NCI-H1694 treated with DMSO at 0.1 percent for 48 hours (cell line): ENCODE measurements at places on chromosomes 12 and 14.

GRCh38 chr12:10851243-10851858, 2.1 kb upstream of the PRR4 start:
- DNase-seq, result no peak

GRCh38 chr12:118467641-118468305, 91.4 kb downstream of the SUDS3 start:
- DNase-seq, result no peak

- peak; percentile 85 for DNase-seq
Observed at GRCh38 chr14:67943947-67944346, 124.4 kb downstream of the RAD51B start.

- DNase-seq, result no peak
Observed at GRCh38 chr12:130969223-130969622, 15.5 kb downstream of the ADGRD1 start.

- no peak for DNase-seq
Observed at GRCh38 chr14:76848879-76849278, 22.7 kb downstream of the LRRC74A start.

- no peak for DNase-seq
Observed at GRCh38 chr14:75393794-75394193, 34.0 kb upstream of the JDP2 start.

DNA sequence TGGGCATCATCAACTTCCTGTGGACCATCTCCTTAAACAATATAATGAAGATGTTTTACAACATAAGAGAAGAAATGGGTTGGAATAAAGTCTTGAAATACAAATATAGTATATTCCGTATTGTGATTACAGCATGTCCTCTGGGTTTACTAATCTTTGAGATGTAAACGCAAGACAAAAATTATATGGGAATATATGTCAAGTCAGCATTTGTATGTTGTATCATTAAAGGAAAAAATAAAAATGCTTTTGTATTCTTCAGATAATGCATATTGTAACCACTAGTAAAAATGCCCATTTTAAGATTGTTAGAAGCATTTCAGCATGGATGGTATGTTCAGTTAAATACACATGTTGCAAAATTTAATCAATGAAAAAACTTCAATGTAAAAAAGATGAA, 893.3 kb downstream of the FLRT2 start:
- DNase-seq, result no peak

DNA sequence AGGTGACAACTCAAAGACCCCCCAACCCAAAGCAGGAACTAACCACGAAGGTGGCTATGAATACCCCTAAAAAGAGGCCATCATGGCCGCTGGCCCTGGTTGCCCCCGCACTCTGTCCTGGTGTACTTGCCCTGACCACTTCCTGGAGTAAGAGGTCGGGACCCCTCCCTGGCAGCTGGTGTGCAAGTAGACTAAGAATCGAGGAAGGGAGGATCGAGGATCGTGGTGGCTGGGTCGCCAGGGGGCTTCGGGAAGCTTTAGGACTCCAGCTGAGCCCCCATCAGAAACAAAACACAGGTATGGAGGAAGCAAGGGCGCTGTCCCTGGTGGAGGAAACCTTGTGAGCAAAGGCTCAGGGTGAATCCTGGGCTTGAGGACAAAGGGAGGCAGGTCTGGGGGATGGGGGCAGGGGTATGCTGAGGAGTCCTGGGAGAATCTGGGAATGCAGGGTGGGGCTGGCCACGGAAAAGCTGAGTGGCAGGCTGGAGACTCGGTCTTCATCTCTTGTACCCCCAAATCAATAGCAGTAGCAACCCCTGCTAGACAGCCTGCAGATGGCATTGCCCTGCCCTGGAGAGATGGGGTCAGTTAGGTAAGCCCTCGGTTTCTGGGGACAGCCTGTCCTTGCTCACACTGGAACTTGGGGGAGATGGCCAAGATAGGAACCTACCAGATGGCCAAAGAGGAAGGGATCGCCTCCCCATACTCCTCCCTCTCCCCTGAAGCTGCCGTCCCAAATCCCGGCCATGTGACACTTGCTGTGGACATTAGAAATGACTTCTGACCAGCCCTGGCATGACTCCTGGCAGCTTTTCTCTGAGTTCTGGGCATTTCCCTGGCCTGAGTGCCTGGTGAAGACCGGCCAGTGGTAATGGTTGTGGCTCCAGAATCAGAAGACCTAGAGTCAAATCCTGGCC, 45.3 kb upstream of the ESRRB start:
- no peak for DNase-seq

DNA sequence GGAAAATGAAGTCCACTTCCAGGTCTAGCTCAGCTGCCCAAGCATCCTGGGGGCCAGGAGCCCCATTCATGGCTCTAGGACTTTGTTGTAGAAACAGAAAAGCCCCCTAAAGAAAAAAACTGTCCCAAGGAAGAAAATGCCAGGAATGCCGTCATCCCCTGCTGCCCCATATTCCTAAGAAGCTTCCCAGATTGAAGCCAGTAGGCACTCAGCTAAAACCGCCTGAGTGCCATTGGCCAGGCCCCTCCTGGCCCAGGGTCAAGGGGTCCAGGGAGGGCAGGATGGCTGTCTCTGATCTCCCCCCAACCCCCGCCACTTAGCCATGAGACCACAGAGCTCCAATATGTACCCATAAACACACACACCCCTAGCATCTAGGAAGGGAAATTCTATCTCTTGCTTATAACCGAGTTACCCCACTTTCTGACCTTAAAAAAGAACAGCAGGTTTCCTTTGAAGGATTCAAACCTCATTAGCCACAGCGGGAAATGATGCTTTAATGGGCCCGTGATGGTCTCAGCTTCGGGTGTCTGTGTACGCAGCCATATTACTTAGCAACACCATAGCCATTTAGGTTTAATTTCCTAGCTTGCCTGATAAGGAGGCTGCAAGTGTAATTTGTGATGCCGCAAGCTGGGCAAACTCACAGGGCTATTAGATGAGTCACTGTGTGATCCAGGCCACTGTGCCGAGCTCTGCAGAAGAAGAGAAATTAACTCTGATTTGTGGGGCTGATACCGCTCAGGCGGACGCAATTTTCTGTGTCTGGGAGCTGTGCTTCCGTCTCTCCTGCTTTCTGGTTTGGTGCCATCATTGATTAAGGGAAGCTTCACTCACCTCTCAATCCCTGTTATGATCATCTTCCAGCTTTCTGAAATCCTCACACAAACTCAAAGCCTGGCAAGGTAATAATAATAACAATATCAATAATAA, 84.2 kb downstream of the GCH1 start:
- DNase-seq, result no peak
